Naive thymus-derived CD4-positive, alpha-beta T cell (primary cell): ENCODE measurements at places on chromosomes 16 and 17. TPM values are rescaled to one million over a fixed set of nuclear protein-coding genes. Genes with fewer than 3 reads are reported as not detected.

NHLRC4 gene
- polyA plus RNA-seq = 5.1 TPM

DNA sequence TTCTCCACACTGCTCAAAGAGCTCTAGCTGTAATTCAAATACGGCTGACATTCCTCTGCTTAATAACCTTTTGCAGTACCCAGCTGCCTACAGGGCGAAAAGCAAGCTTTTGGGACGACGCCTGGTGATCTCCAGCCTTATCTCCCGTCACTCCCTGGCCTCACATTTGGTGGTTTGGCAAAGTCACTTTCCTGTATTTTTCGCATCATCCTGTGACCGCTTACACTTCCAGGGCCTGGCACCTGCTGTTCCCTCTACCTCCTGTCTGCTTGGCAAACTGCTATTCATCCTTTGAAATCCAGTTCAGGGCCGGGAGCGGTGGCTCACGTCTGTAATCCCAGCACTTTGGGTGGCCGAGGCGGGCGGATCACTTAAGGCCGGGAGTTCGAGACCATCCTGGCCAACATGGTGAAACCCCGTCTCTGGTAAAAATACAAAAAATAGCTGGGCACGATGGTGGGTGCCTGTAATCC lies 2.7 kb upstream of the BHLHA9 start:
- DNase-seq = no peak

DNA sequence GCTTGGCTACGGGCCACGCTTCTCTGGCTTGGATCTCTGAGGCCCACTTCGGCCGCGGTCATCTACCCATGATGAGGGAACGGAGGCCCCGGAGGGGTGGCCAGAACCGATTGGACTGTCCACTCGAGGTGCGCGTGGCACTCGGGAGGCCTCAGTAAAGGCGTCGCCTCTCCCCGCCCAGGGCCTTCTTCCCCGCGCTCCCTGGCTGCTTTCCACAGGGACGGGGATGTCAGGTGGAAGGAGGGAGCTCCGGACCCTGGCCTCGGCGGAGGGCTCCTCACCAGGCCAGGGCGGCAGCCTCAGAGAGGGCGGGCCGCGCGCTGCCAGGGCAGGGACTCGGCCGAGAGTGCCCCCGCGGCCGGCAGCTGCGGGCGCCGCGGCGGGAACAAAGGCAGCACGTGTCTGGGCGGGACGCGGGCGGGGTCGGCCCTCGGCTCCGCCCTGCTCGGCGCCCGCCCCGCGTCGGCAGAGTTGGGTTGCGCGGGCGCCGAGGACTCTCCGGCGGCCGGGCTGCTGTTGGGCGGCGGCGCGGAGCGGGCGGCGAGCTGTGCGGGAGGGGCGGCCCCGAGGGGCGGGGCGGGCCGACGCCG lies 587 bp upstream of the CDK5R1 start:
- DNase-seq = peak; percentile 74

DNA sequence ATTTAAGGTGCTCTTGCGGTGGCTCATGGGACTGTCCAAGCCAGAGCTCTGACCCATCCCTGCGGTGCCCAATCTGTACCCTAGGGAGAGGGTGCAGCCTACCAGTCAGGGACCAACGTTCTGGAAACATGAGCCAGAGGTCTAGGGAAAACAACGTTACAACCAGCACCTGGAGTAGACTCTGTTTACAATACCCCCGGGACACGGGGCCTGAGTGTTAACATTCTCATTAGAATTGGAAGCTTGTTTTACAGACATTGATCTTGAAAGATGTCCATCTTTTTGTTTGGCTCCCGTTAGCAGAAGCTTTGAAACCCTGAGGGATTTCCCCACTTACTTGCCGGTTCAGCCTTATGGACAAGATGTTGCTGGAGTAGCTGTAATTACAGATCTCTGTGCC lies 6.9 kb downstream of the WIPI1 start:
- DNase-seq = no peak

DNA sequence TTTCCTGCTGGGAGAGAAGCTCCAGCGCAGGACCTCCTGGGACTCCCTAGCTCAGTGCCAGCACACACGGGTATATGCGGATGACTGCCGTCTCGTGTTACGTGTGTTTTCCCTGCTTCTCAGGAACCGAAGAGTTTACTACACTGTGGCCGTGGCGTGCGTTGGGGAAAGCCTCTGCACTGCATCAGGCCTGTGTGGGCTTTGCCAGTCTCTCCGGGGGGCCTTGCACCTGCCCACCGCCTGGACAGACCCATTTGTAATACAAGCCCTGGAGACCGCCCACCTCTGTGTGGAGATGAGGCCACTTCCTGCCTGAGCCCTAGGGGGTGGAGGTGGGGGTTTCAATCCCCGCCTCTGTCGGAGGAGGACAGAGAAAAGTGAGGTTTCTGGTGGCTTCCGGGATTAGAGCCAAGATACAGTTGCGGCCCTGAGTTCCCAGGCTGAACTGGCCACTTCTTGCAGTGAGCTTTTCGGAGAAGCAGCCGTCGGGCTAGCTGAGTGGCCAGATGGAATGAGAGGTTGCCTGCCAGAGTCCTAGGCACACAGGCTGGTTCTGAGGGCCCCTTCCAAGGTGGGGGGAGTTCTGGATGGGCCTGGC lies 43.4 kb upstream of the GSE1 start:
- DNase-seq = no peak
